ENCODE measurements at places on chromosomes 5 and 9. TPM values are rescaled to one million over a fixed set of nuclear protein-coding genes. Genes with fewer than 3 reads are reported as not detected.

Gene SPATA31A3
- not detected for total RNA-seq

Gene LCN1
- total RNA-seq = not detected

Gene MYO10
- 41.7 TPM for total RNA-seq

Gene FAM219A
- 19.2 TPM for total RNA-seq

Gene MCTP1
- 256 TPM for total RNA-seq

Gene SETD9
- 8.8 TPM for total RNA-seq

DNA sequence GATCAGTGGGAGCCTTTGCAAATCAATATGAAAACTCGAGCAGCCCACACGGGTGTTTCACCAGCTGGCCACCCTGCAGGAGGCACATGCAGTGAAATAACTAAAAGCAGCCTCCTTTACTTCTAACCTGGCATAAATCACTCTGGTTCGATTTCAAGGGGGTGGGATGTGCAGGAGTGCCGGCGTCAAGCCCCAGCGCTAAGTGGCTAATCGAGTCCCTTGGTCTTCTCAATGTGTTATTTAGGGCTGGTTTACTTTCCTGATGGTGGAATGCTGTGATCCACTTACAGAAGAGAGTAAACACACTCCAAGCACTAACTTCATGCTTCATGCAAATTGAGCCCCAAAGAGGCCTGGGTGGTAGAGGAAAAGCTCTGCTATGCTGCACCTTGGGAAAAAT lies 109.4 kb downstream of the TMEM174 start:
- no peak overlapping the region for H3K27ac ChIP-seq
- no peak for DNase-seq
- H3K27me3 ChIP-seq = no peaks in the 10 kb centered on the region
- peaks cover 35% of the 10 kb centered on the region for H3K4me1 ChIP-seq

DNA sequence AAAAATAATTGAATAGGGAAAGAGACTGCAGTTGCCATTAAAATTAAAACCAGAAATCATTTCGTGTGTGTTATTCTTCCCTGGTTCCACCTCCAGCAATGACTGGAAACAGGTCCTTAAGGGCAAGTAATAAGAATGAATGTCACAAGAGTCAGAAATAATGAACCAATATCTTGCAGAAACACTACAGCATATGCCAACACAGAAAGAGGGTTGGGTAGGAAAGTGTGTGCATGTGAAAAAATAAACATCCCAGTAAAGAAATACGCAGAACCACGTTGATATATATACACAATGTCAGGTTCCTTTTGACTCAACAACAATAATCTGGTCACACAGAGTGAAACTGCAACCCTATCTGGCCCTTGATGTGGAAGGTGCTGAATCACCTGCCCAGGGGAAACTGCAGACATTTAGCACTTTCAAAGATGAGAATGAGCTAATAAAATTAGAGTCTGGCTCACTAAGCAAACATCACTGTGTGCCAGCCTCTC lies 15.0 kb downstream of the HMHB1 start:
- no peaks in the 10 kb centered on the region for H3K36me3 ChIP-seq
- H3K4me3 ChIP-seq = no peak overlapping the region
- no peak overlapping the region for H3K27ac ChIP-seq

- H3K36me3 ChIP-seq = no peaks in the 10 kb centered on the region
- H3K27me3 ChIP-seq = no peaks in the 10 kb centered on the region
- no peak for DNase-seq
- no peak overlapping the region for H3K27ac ChIP-seq
Measured at GRCh38 chr9:121684381-121685145, 33.1 kb downstream of the DAB2IP start.

DNA sequence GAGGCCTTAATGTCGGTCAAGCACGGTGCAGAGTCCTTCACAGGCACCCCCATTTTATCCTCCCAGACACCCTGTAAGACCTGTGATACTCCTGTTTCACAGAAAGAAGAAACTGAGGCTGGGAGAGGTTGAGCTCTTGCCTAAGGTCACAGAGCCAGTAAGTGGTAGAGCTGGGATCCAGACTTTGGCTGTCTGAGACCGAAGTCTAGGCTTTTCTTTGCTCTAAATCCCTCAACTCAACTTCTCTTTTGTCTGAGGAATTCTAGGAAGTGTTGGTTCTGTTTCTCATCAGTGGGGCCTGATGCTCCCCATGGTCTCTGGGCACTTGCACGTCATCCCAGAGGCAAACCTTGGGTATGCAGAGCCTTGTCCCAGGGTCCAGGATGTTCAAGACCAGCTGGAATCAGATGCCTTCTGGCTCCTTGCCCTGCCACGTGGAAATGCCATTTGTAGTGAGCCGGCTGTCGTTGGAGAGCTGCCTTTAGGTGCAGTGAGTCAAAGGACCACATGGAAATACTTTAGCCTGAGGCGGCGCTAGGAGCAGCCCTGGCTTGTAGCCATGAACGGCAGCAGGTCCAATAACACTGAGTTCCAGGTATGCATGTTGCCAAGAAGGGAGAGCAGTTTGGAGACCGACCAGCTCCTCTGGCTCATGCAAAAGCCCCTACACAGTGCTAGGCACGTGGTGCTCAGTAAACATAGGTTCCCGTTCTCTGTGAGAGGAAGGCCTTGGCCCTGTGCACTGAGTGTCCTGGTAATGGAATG lies 9.2 kb downstream of the DCANP1 start:
- no peaks in the 10 kb centered on the region for H3K27me3 ChIP-seq
- H3K27ac ChIP-seq = no peak overlapping the region
- H3K4me1 ChIP-seq = peaks cover 21% of the 10 kb centered on the region
- DNase-seq = peak; percentile 52

DNA sequence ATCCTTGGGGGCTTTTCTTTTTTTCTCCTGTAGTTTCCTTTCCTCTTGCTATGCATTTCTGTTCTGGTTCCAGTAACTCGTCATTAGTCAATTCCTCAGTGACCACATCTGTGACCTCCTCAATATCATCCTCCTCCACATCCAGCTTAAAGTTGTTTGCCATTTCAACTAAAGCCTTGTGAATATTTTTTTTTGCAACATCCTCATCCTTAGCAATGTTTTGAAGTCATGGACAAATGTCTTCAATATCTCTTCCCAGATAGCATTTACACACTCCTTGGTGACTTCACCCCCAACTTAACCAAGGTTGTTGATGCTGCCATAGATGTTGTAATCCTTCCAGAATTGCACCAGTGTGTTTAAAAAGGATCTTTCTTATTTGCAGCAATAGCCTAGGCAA lies 14.7 kb upstream of the ADRB2 start:
- H3K4me1 ChIP-seq = peaks cover 23% of the 10 kb centered on the region
- no peaks in the 10 kb centered on the region for H3K27me3 ChIP-seq
- DNase-seq = no peak

DNA sequence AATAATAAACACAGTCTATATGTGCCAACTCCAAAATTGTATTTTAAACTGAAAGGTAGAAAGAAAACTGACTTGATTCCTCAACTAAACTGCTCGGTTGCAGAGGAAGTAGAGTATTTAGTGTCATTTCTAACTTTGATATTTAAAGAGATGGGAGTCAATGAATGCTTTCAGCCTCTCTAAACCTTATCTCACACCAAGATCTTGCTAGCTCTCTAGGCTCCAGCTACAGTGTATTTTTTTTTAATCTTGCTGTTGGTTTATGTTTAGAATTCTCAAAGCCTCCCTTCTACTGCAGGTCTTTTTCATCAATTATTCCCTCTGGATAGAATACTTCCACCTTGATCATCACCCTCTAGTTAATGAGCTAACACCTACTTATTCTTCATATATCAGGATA lies 419.4 kb upstream of the ZNF462 start:
- H3K27ac ChIP-seq = no peak overlapping the region
- no peaks in the 10 kb centered on the region for H3K4me1 ChIP-seq
- H3K36me3 ChIP-seq = no peaks in the 10 kb centered on the region
- H3K27me3 ChIP-seq = no peaks in the 10 kb centered on the region
- DNase-seq = no peak

DNA sequence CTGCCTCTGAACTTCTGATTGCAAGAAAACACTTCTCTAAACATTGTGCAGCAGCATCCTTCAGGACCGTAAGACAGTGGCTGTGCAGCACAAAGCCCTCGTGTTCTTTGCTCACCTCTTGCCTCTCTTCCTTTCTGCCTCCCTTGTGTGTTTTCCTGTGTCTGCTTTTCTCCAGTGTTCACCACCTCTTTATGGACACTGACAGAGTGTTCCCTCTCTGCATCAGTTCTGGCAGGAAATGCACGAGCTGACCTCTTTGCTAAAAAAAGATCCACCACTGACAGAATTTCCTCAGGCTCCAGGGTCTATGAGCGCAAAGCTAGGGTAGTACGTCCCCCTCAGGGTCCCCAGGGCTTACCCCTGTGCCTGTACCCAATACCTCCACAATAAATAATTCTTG lies 74.3 kb downstream of the C5orf15 start:
- H3K27me3 ChIP-seq = no peaks in the 10 kb centered on the region
- no peaks in the 10 kb centered on the region for H3K4me1 ChIP-seq
- H3K36me3 ChIP-seq = no peaks in the 10 kb centered on the region
- no peak for DNase-seq

DNA sequence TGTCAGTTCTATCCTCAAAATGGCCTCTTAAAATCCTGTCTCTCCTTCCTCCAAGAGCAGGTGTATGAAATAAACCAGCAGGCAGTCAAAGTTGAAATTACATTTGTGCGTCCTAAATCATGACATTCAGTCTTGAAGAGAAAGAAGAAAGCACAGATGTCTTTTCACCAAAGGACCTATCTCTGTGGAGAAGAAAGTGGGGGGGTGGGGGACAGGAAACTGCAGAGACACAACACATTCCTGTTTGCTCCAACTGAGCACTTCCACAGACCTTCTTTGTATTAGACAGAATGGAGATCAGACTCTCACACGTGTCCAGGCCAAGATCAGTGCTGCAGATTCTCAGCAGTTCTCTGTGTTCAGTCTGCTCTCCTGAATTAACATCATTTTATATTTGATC lies 471.9 kb upstream of the RGMB start:
- no peaks in the 10 kb centered on the region for H3K27me3 ChIP-seq
- no peak overlapping the region for H3K27ac ChIP-seq
- no peaks in the 10 kb centered on the region for H3K4me1 ChIP-seq
- no peak overlapping the region for H3K4me3 ChIP-seq
- DNase-seq = no peak

DNA sequence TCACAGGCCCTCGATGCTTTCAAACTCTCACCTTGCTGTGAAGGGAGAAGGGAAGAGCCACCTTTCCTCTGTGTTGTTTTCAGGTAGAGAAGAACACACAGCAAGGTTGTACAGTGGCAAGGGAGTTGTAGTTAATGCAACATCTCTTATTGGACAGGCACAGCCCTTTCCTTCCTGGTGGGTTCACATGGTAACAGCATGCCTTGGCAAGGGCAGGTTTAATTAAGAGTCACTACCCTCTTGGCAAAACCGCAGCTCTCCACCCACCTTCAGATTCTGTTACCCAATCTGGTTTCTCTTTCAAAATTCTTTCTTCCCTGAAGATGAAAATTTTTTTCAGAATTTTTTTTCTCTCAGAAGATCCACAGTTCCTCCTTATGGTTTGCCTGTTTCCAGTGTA lies 253.1 kb downstream of the TLR4 start:
- H3K4me3 ChIP-seq = no peak overlapping the region
- H3K27ac ChIP-seq = no peak overlapping the region
- no peaks in the 10 kb centered on the region for H3K4me1 ChIP-seq
- H3K36me3 ChIP-seq = no peaks in the 10 kb centered on the region
- DNase-seq = no peak

GRCh38 chr5:9363449-9363848 lies 182.4 kb downstream of the SEMA5A start:
- H3K36me3 ChIP-seq = no peaks in the 10 kb centered on the region
- peak overlapping the region; percentile 3 for H3K4me3 ChIP-seq
- peaks cover 3% of the 10 kb centered on the region for H3K4me1 ChIP-seq
- H3K27me3 ChIP-seq = no peaks in the 10 kb centered on the region
- peak overlapping the region; percentile 61 for H3K27ac ChIP-seq

DNA sequence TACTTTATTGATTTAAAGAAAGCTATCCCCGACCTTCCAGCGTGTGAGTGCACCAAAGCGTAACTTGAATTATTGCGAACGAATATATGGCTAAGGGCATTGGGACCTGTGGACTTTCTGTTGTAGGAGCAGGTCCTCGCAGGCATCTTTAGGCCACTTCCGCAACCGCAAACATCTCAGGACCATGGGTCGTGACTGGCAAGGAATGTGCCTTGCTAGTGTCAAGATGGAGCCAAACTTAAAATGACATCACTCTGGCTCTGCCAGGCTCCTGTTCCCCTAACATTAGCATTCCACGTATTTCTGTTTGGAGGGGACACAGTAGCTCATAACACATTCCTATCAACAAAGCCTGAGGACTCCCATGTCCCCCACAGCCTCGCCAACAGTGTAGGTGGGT lies 44.1 kb upstream of the OLFM1 start:
- DNase-seq = no peak
- H3K27ac ChIP-seq = no peak overlapping the region
- no peaks in the 10 kb centered on the region for H3K27me3 ChIP-seq

DNA sequence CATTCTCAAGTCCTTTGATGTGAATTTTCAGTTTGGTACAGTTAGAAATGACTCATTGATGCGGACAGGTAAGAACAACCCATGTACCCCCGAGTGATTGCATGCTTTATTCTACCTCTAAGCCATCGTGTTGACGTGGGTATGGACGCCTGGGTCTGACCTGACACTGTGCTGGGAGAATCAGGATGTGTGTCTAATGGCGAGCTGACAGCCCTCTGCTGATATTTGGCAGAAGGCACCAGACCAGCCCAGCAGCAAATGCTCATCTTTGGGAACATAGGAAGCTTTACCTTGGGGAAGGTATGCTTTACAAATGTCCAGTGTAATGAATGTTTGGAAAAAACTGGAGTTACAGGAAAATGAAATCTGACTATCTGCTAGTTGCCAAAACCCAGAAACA lies 20.1 kb downstream of the SLC46A2 start:
- no peaks in the 10 kb centered on the region for H3K4me1 ChIP-seq
- no peak overlapping the region for H3K27ac ChIP-seq
- no peak for DNase-seq
- H3K27me3 ChIP-seq = no peaks in the 10 kb centered on the region
- H3K4me3 ChIP-seq = no peak overlapping the region
- peaks cover 11% of the 10 kb centered on the region for H3K36me3 ChIP-seq

DNA sequence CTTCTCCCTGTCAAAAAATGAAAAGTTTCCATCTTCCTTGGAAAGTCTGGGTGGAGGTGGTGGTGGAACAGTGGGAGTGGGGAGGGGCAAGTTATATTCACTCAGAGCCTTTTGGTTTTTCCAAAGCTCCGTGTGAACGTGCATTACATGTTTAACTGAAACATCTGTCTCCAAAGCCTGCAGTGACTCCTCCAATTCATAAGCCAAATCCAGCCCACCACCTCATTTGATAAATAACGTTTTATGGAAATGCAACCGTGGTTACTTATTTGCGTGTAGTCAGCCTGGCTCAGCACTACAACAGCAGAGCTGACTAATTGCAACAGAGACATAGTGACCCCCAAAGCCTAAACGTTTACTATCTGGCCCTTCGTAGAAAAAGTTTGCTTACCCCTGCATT lies 13.9 kb downstream of the TNFSF8 start:
- no peaks in the 10 kb centered on the region for H3K27me3 ChIP-seq
- no peak overlapping the region for H3K4me3 ChIP-seq
- H3K27ac ChIP-seq = no peak overlapping the region
- no peaks in the 10 kb centered on the region for H3K36me3 ChIP-seq

GRCh38 chr5:120657104-120657503 lies 193.0 kb downstream of the PRR16 start:
- no peak overlapping the region for H3K27ac ChIP-seq
- H3K27me3 ChIP-seq = no peaks in the 10 kb centered on the region
- no peak overlapping the region for H3K4me3 ChIP-seq
- no peak for DNase-seq

GRCh38 chr5:127602896-127603844 lies 45.7 kb upstream of the CTXN3 start:
- H3K36me3 ChIP-seq = no peaks in the 10 kb centered on the region
- H3K27me3 ChIP-seq = no peaks in the 10 kb centered on the region
- no peak overlapping the region for H3K4me3 ChIP-seq
- no peak for DNase-seq
- no peaks in the 10 kb centered on the region for H3K4me1 ChIP-seq

Measured in thoracic aorta (tissue), 2 donors.